ENCODE measurements at places on chromosomes 2 and 18.

DNA sequence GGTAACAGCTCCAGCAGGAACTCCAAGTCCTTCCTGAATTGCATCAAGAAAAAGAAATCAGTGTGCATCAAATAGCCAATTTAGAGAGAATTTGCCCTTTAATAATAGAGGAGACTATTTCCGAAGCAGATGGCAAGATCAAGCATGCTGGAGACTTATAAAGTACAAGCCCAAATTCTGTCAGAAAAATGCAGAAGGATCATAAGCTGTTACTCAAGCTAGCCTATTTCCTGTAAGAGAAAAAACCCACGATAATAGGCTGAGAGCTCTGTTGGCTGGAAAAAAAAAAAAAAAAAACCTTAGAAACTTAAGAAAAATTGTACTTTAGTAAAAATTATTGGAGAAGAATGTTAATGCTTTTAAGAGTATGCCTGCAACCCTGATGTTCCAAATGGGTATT is 24.4 kb upstream of the ITM2C start:
- DNase-seq, result no peak

GRCh38 chr18:77115192-77115953 is 17.2 kb downstream of the MBP start:
- DNase-seq, result no peak

GRCh38 chr2:219998107-219998506 is 370.7 kb downstream of the SLC4A3 start:
- no peak for DNase-seq

DNA sequence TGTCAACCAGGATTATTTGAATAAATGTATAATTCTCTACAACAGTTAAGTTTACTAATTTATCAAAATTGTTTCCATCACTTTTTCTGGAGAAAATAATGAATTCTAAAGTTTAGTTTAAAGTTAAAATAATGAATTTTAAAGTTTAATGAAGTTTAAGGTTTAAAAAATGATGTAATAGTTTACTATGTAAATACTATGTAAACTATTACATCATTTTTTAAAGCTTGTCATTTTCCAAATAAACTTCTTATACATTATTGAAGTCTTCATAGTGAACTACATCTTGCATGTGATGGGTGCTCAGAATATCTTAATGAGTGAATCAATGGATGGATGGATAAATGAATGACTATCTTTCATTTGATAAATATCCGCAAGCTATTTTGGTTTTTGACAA is 38.8 kb downstream of the CD28 start:
- DNase-seq, result no peak

GRCh38 chr2:39696838-39697237 is 31.1 kb downstream of the TMEM178A start:
- no peak for DNase-seq

DNA sequence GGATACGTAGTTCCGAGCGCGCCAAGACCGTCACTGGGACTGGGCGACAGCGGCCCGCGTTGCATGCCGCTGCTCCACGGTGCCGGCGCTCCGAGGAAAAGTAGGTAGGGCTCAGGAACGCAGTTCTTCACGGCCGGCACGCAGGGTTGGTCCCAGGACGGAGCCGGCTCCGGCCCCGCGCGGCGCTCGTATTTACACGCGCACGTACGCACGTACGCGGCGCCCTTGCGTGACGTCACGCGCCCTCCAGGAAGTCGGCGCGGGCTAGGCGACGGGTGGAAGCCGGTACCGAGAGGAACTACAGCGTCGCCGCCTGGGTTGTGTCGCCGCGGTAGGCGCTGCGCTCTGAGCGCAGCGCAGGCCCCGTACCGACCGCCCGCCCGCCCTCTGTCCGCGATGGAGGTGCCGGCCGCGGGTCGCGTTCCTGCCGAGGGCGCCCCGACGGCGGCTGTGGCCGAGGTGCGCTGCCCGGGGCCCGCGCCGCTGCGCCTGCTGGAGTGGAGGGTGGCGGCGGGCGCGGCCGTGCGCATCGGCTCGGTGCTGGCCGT is at the start of gene CTDP1:
CTDP1 (plus strand) TSS at position 252 of the 548 bp plus-strand sequence; CDS start at position 397, 145 bp downstream.
- DNase-seq, result peak; percentile 91

GRCh38 chr2:74205596-74205995 is 7.2 kb downstream of the MTHFD2 start:
- DNase-seq, result peak; percentile 46
